Kidney epithelial cell (primary cell): ENCODE measurements at places on chromosomes 12 and 14.
A peak's percentile ranks its signal among the peaks of the same experiment; 100 is the strongest.

DNA sequence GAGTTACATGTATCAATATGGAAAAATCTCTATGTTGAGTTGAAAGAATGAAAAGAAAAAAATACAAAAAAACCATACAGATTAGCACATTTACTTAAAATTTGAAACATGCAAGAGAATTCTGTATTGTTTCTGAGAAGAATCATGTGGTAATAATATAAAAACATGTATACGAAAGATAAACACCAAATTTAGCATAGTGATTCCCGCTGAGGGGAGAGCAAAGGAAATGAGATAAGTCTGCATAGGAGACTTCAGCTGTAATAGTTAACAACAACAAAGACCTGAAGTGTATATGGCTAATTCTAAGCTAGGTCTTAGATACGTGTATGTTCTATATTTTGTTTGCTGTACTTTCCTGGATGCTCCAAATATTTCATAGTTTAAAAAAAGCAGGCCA is 46.5 kb downstream of the FNTB start:
- DNase-seq, result no peak

DNA sequence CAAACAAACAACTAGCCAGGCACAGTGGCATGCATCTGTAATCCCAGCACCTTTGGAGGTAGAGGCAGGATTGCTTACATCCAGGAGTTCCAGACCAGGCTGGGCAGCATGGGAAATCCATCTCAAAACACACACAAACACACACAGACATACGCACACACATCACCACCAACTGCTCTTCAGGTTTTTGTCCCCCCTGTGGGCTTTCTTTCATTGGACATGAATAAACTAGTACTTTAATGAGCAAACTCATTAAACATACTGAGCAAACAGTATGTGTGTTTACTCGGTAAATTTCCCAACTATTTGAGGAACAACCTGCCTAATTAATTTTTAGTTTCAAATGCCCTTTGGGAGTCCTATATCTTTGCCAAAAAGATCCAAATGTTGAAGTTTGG is 10.1 kb upstream of the RASSF3 start:
- DNase-seq, result no peak

DNA sequence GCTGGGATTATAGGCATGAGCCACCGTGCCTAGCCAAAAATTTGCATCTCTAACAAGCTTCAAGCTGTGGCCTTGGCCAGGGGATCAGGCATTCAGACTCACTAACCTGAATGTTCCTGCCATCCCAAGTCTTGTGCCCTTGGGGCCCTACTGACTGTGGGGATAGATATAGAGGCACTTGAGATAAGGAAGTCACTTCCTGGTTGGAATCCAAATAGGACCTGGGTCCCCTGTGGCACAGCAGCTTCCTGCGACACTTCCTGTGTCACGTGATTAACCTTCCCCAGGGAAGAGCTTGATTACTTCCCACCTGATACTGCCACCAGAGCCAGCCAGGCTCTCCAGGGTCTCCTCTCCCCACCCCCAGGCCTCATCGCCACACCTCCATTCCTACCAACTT is 128.2 kb downstream of the BCL11B start:
- DNase-seq, result no peak

DNA sequence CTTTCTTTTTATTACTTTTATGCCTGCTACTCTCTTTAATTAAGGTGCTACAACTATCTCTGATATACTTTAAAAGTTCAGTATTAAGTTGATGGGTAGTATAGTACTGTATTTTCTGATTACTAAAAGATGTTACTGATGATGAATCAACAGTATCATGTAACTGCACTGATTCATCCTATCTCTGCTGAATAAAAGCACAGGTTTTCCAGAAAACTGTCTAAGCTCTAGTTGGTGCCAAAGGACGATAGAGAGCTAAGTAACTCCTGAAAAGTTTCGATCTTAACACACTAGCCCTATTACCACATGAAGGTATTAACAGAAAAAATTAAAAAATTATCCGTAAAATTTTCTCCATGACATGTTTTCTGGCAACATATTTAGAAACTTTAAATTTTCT is 2.1 kb downstream of the SCAF11 start:
- DNase-seq, result no peak

- peak; percentile 38 for DNase-seq
Measured at GRCh38 chr14:23057757-23058653, 685 bp upstream of the CDH24 start.

DNA sequence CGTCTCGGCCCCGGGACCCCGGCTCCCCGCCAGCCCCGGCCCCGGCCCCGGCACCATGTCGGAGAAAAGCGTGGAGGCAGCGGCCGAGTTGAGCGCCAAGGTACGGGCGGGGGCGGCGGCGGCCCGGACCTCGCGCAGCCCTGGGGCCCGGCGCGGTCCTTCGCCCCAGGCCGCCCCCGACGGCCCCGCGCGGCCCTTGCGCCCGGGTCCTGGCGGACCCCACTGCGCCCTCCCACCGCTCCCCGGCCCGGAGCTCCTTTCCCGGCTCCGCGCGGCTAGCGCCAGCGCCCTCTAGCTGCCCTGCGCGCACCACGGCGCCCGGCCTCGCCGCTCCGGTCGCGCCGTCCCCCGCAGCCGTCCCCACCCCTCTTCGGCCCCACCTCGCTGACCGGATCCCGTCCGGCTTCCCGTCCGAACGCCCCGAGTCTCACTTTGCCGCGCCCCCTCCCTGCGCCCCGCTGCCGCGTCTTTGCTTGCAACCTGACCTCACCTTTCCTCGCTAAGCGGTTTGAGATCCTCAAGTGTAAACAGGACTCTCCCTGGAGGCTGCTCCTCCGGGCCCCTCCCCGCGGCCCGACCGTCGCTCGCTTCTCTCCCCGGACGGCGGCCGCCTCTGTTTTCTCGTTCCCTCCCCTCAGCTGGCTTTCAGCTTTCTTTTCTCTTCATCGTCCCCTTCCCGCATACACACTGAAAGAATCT is 637 bp downstream of the PTMS start:
- DNase-seq, result no peak

GRCh38 chr12:62640910-62641448 is 174.4 kb downstream of the MON2 start:
- DNase-seq, result peak; percentile 29

GRCh38 chr12:32756476-32757066 is 874 bp upstream of the YARS2 start:
- DNase-seq, result no peak

DNA sequence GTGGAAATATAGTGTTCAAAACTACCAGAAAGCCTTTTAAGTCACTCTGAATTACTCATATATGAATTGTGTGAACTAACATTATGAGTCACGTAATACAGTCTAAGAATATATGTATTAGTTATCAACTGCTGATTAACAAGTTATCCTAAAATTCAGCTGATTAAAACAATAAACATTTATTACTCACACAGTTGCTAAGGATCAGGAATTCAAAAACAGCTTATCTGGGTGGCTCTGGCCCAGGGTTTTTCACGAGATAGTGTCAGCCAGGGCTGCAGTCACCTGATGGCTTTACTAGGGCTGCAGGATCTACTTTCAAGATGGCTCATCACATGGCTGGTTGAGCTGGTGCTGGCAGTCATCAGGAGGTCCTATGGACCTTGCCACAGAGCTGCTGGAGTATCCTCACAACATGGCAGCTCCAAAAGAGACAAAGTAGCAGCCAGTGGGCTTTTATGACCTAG is 36.5 kb downstream of the CORO1C start:
- DNase-seq, result no peak

DNA sequence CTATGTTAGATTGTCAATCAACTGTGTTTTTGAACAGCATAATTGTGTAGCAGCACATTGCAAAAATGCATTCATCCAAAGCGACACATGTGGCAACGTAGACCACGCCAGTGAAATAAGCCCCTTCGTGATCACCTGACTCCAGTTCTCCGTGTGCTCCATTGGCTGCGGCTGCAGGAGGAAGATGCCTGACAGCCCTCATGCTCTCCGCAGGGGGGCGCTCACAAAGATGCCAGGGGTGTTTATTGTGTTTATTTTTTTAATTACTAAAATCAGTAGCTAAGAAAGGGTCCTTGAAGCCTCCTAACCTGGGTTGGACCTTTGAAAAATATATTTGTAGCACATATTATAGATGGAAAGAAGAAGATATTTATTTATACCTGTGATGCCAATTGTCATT is 116.3 kb downstream of the SLC15A4 start:
- no peak for DNase-seq

DNA sequence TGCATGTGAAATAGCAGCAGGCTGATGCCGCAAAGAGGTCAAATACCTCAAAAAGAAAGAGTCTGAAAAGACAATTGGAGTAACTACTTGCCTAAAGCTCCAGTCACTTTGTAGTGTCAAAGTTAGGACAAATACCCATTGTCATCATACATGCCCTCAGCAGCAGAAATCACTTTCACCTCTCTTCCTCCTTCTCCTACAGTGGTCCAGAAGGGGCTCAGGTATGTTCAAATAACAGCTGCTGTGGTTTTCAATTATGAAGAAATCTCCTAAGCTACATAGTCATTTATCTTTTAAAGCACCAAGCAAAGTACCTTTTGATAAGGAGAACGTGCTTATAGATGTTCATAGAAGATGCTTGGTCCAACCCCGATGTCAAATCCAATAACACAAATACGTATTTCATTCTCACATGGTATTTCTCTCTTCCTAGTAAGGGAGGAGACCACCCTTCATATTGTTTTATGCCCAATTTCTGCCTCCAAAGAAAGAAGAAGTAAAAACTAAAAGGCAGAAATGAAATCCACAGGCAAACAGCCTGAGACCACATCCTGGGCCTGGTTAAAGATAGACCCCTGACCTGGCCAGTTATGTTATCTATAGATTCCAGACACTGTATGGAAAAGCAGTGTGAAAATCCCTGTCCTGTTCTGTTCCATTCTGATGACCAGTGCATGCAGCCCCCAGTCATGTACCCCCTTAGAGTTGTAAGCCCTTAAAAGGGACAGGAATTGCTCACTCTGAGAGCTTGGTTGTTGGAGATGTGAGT is 23.7 kb downstream of the GYS2 start:
- DNase-seq, result no peak

- no peak for DNase-seq
Measured at GRCh38 chr12:15632708-15633107, 156.5 kb downstream of the EPS8 start.

- DNase-seq, result no peak
Measured at GRCh38 chr14:22887990-22888378, 5.0 kb downstream of the REM2 start.

GRCh38 chr14:52365071-52365470 is 51.0 kb downstream of the PTGER2 start:
- no peak for DNase-seq

- no peak for DNase-seq
Measured at GRCh38 chr12:50482571-50482970, 22.2 kb upstream of the DIP2B start.

DNA sequence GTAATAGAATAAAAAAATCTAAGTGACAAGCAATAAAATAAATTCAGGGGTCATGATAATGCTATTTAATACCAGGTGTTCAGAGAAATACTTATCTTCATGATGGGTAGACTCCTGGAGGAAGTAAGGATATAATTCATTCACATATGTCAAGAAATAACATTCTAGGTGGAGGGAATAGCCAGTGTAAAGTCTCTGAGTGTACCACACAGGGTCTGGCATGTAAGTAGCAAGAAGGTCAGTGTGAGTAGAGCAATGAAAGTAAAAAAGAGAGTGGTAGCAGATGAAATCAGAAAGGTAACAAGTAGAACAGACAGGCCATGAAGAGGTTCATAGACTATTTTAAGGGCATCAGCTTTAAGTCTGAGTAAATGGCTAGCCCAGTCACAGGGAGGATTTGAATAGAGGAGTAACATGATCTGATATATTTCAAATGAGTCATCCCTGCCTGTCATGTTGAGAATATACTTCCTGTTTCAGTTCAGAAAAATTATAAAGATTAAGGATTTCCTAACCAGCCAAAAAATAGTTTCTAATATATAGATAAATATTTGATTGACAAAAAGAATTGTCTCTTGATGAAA is 519.9 kb downstream of the C12orf50 start:
- DNase-seq, result peak; percentile 37

DNA sequence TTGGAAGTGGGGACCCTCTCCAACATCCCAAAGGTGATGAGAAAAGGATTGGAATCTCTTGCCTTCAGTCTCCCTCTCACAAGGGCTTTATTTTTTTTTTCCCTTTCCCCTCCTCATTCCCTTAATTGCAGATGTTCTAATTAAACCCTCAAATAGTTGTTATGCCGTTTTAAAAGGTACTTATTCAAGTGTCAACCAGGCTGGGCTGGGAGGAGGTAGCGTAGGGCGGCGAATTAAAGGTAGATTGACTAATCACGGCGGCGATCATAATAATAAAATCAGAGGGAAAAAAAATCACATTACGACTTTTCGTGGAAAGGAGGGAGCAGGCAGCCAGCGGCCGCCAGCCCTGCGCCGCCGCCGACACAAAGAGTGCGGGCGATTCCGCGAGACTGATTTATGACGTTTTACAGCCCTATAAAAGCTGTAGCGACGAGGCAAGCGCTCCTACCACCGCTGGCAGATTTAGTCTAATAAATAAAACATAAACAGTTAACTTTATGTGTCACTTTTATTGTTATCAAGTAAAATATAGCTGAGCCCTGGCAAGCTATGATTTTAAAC is 1.7 kb upstream of the HOXC4 start:
- DNase-seq, result no peak

DNA sequence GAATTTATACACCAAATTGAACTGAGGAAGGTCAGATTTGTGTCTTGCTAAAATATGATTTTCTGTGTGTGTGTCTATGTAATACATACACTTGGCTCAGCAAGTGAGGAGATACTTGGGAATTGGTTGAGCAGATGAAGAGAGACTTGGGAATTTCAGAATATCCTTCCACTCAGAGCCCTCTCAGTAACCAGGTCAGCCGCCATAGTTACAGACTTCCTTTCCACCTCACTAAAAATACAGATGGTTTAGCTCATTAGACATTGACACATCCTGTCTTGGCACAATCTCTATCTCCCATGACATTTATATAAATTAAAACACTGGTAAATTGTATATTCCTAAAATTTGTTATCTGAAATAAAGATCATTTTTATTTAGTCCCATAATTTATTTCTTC is 15.9 kb downstream of the PIK3C2G start:
- no peak for DNase-seq

DNA sequence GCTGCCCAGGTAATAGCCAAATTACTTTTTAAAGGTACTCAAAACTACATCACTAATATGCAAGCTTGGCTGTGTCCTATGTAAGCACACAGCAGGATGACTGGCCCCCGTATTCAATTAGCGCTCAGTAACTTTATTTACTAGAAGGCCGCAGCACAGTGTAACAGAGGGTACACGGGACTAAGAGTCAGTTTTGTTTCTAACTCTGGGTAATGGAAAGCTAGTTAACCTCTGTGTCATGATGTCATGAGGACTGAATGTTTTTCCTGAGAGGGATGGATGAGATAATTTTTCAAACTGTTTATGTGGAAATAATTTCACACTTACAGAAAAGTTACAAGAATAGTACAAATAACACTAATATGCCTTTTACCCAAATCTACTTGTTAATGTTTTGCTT is 27.1 kb downstream of the GALNT4 start:
- DNase-seq, result no peak
